ENCODE measurements at places on chromosomes 5 and 9.
A peak's percentile ranks its signal among the peaks of the same experiment; 100 is the strongest.

DNA sequence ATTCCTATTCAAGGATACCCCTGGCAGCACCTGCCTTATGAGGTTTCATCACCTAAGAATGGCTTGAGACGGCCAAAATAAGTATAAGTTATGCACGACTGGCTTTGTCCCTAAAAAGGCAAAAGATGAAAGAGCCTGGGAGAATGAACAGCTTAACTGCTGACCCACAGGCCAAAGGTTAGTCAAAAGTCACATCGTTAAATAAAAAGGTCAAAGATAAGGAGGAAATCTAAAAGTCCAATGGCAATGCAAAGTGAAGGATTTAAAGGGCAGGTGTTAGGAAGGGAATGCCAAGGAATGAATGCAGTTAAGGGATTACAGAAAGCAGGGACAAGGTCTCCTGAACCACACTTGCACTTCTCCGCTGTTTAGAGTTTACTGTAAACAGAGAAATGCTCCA, 5.6 kb downstream of the TAL2 start:
- DNase-seq, result no peak

DNA sequence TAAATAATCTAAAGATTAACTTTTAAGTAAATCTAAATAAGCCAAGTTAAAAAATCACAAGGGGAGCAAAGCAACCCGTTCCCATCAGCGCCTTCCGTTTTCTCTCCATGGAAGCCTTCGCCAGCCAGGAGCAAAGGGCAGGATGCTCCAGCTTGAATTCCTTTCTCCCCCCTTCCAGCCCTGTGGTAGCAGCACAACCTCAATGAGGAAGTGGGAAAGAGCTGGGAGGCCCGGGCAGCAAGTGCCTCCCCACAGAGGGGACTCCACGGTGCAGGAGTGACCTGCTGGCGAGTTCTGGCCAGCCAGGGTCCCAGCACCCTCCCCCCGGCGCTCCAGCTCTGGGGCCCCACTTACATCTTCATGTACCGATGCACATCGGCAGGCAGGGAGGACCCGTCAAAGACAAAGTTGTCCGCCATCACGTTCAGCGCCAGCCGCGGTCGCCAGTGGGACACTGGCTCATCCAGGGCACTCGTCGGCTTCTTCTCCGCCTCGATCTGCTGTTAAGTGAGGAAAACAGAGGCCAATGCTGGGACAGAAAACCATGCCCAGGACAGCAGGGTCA, 6.3 kb downstream of the CLPTM1L start:
- no peak for DNase-seq

DNA sequence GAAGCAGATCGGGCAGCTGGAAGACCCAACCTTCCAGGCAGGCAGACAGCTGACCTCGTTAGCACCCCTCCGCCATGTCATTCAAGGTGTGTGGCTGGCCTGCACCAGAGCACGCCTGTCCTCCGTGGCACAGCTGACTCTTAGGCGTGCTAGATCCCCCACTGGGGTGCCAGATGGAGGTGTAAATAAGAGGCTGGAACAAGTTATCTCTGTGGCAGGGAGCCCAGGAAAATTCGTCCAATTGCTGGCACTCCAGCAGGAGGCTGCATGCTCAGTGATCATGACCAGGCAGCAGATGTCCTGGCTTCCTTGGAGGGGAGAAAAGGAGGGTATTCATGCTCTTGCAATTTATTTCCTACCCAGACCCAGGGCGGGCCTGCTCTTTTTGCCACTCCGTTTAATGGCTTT, 7.8 kb upstream of the ALDOB start:
- no peak for DNase-seq

DNA sequence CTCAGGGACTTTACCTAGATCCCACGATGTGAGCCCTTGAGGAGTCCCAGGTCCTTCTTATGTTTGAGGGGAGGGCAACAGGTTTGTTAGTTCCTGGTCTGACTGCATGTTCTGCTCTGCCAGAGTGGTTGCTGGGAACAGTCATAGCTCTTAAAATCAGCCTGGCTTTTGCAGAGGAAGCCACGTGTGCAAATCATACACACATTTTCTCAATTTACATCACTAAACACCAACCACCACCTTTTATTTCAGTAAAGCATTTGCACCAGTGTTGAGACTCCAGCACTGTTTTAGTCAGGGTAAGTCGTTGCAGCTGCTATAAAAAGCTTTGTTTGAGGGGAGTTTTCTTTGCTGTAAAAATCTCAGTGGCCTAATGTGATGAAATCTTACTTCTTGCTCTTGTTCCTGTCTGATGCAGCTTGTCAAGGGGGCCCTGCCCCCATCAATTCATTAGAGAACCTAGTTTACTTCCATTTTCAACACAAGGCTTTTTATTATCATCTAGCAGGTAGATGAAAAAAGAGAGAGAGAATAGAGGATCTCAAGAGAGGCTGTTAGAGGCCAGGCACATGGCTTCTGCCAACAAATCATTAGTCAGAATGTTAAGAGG, 70.3 kb upstream of the VCAN start:
- peak; percentile 36 for DNase-seq

DNA sequence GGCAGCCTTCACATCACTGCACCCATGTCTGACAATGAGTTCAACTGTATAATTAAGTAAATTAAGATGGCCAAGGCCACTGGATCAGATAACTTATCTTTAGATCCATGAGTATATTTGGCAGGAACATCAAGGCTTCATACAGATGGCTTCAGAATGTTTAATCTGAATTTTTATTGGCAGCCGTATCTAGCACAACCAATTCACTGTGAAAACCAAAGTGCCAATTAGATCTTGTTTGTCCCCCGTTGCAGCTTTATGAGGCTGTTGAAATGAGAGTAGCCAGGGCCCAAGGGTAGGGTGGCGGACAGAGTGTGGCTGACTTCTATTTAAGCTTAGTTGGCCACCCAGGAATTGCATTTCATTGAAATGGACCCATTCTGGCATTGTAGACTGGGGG, 137.7 kb downstream of the SYK start:
- no peak for DNase-seq

GRCh38 chr5:123538670-123539459, 26.9 kb downstream of the CSNK1G3 start:
- DNase-seq, result peak; percentile 44

- DNase-seq, result peak; percentile 98
Measured at GRCh38 chr5:172886974-172887501, 53.0 kb downstream of the ERGIC1 start.

DNA sequence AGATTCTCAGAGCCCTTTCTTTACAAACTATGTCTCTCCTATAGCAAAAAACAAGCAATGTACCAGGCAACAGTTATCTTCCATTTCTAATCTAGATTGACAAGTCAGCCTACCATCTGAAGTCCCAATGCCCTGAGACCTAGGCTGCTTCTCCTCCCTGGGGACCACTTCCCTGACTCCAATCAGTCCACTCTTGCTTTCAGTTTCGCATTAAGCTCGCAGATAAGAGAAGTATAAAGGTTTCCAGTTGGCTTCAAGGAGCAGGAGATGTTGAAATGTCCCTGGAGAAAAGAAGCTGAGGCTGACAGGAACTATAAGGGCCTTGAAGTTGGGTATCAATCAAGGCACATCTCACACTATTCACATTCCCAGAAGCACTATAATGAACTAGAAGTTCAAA, 32.3 kb downstream of the ERP44 start:
- peak; percentile 63 for DNase-seq

- no peak for DNase-seq
Measured at GRCh38 chr5:132199116-132199680, 28.5 kb downstream of the P4HA2 start.

DNA sequence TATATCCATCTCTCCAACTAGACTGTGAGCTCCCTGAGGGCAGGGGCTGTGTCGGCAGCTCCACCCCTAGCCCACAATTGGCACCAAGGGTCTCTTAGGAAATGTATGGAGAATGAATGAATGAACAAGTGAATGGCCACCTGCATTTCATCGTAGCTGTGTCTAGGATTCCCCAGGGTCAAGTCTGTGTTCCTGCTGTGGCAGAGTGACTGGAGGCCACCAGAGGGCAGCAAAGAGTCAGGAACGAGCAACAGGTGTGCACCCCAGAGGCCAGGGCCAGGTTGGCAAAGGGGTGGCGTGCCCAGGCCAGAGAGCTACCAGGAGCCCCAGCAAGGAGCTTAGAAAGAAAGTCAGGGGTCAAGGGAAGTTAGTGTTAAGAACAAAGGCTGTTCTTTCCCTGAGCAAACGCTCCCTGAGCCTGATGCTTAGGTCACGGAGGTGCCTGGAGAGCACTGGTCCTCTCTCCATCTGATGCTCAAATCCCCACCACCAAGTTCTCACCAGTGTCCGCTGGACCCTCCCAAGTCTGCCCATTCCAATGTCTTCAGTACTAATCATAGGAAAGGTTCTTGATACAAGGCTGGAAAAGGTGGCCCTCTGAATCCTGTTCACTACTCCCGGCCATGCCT, 160.7 kb downstream of the PAX5 start:
- peak; percentile 55 for DNase-seq

GRCh38 chr5:60055168-60055567, 161.6 kb upstream of the PDE4D start:
- DNase-seq, result no peak

DNA sequence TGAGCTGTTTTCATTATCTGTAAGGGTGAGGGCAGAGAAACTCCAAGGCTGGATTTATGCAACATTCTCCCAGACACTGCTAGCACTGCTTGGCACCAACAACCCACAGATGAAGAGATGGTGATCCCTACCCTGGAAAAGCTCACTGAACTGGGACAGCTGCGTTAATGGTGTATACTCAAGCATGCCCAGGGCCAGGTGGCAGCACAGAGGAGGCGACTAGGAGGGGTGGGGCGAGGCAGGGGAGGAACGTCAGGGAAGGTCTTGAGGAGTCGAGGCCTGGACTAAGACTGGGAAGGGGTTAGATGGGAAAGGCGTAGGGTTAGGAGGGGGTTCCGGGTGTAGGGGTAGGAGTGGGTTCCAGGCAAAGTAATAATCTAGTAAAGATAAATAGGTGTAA, 73.1 kb upstream of the TBC1D9B start:
- no peak for DNase-seq

GRCh38 chr9:98482226-98482625, 226.5 kb downstream of the GABBR2 start:
- DNase-seq, result no peak

DNA sequence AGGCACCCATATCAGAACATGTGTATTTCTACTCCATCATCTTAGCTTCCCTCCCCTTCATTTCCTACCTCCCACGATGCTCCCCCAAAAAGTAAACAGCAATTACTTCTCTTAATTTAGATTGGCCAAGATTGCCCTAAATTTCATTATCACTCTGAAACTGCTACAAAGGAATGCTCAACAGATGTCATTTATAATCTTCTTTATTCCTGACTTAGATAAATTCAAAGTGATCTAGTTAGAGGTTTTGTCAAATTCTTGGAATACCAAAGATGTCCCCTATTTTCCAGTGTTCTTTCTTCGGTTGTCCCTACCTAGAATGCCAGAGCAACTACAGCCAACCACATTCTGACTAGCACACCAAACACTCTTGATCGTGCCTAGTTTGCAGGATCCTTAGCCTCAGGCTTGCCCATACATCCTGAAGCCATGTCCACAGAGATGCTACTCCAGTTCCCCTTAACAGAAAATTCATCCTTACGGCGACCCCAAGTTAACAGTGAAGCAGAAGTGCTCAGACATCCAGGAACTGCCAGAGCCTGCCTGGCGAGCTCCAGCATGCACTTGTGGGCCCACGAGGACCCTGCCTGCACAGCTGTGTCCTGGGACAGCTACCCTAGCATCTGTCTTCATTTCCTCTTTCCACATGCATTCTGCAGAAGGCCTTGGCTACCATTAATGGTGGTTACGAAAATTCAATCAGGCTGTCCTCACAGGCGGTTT, 31.6 kb downstream of the DAP start:
- no peak for DNase-seq

GRCh38 chr5:24773261-24773660, 128.5 kb upstream of the CDH10 start:
- DNase-seq, result no peak

GRCh38 chr5:97297063-97297703, 114.1 kb upstream of the RIOK2 start:
- peak; percentile 40 for DNase-seq

DNA sequence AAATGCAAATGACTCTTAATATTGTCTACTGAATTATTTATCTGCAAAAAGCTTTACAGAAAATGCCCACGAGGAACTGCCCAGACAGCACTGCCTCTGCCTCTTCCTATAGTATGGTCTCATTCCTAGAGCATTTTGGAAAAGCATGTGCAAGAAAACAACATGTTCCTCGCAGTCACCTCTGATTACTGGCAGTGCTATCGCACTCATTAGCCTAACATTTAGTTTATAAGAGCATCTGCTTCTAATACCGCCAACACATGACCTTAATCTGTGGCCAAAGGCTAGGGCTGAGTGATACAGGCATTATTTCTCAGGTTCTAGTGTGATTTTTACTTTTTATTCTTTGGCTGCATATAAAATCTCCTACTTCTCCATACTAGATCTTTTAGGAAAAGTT, 259.2 kb downstream of the FBXL17 start:
- peak; percentile 4 for DNase-seq

GRCh38 chr9:114410910-114411309, 23.1 kb upstream of the AKNA start:
- DNase-seq, result no peak

GRCh38 chr9:132846109-132846917, 31.8 kb downstream of the AK8 start:
- DNase-seq, result no peak

DNA sequence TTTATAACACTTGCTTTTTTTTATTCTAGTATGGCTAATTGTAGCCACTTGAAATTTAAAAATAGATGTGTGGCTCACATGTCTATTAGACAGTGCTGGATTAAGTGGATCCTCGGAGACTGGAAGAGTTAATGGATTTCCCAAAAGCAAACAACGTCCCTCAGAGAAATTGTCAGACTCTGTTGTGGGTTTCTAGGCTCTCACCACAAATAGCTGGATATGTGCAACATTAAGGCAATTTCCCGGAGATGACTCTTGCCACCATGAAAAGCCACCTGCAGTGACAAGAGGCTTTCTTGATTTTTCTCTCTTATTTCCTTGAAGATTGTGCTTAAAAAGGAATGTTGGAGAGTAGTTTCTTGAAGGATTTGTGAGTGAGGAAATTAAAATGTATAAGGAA, 43.2 kb downstream of the TMEM167A start:
- no peak for DNase-seq

DNA sequence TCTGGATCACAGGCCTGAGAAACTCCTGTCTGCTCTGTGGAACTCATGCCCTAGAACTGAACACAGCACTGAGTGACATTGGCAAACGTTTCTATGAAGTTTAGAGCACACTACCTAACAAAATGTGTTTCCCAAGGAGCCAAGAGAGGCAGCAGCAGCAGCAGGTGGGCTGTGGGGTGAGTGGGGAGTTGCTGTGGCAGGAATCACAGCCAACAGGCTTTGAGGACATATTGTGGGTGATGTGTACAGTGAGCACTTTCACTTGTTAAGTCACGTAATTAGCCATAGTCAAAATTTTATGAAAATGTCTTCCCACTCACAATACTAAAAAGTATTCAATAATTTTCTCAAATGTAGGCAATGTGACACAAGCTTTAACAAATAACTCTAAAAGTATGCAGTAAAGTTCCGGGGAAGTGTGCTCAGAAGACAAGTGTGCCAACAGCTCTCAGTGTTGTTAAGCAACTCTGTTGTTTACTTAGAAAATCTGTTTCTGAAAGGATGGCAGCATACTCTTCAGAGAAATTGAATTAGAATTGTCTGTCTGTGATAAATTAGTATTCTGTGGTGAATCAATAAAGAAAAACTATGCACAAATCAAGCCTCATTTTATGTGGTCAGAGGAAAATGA, 482.1 kb downstream of the SEMA5A start:
- DNase-seq, result no peak
